ENCODE measurements at places on chromosomes 1 and 21.

GRCh38 chr1:22105611-22106207, 37.2 kb downstream of the WNT4 start:
- peak; percentile 1 for DNase-seq

GRCh38 chr1:21234779-21235178, 55.5 kb downstream of the ECE1 start:
- no peak for DNase-seq

- no peak for DNase-seq
These were observed 32.4 kb upstream of the SRP9 start for GRCh38 chr1:225745273-225745672.

GRCh38 chr1:27413004-27413403, 20.6 kb downstream of the GPR3 start:
- no peak for DNase-seq

GRCh38 chr1:33435096-33435820, 4.4 kb upstream of the PHC2 start:
- DNase-seq: no peak

GRCh38 chr1:119446321-119446720, 31.4 kb downstream of the HSD3B2 start:
- no peak for DNase-seq

All from SHP77 treated with DMSO at 0.1 percent for 48 hours (cell line).